ENCODE measurements at places on chromosomes 5 and 9.

GRCh38 chr5:169168280-169168679 lies 132.7 kb downstream of the SLIT3 start:
- DNase-seq, result no peak

DNA sequence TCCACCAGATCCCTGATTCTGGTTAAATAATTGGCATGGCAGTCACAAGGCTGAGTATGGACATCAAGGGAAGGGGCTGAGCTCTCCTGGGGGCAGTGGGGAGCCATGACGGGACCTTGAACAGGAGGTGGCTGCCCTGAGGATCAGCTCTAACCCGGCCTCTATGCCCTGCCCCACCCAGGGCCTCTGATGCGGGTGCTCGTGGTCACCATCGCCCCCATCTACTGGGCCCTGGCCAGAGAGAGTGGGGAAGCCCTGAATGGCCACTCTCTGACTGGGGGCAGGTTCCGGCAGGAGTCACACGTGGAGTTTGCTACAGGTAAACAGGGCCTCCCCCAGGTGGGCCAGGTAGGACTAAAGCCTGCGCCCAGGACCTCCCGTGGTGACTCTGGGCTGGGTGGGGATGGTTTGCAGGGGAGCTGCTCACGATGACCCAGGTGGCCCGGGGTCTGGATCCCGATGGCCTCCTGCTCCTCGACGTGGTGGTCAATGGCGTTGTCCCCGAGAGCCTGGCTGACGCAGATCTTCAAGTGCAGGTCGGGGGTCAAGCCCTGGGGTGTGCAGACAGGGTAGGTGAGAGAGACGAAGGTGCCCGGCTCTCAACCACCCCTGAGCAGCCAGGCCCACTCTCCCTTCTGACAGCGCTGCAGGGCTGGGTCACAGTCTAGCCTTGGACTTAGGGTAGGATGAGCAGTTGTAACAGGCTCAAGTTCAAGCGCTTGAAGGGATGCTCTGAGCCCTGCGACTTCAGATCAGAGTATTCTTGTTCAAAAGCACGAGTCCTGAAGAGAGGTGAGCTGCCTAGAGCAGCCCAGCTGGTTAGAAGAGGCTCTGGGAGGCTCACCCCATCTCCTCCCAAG lies 19.9 kb upstream of the ASS1 start:
- DNase-seq, result no peak

DNA sequence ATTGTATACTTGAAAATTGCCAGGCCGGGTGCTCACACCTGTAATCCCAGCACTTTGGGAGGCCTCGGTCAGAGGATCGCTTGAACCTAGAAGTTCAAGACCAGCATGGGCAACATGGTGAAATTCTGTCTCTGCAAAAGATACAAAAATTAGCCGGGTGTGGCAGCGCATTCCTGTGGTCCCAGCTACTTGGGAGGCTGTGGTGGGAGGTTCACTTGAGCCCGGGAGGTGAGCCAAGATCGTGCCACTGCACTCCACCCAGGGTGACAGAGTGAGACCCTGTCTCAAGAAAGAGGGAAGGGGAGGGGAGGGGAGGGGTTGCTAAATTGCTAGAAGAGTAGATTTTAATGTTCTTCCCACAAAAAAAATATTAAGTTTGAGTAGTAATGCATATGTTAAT lies 53.2 kb downstream of the FNBP1 start:
- DNase-seq, result no peak

DNA sequence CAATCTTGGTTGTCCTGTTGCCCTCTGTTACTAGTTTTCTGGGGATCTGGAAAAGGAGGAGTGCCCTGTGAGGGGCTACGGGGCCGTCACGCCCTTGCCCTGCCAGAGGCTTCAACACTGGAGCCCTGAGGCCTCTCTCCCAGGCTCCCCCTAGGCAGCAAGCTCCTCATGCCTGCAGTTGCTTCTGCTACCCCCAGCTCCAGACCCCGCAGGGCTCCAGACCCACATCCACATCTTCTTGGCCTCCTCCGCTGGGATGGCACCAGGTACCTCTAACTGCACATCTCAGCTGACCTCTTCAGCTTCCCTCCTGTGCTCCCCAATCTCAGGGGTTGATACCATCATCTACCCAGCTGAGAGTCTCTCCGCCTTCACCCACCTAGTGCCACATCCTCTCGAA lies 116.0 kb downstream of the ZNF354C start:
- no peak for DNase-seq

GRCh38 chr5:99169309-99169708 lies 240.5 kb upstream of the CHD1 start:
- DNase-seq, result no peak

GRCh38 chr5:40554813-40555212 lies 124.9 kb upstream of the PTGER4 start:
- DNase-seq, result no peak

DNA sequence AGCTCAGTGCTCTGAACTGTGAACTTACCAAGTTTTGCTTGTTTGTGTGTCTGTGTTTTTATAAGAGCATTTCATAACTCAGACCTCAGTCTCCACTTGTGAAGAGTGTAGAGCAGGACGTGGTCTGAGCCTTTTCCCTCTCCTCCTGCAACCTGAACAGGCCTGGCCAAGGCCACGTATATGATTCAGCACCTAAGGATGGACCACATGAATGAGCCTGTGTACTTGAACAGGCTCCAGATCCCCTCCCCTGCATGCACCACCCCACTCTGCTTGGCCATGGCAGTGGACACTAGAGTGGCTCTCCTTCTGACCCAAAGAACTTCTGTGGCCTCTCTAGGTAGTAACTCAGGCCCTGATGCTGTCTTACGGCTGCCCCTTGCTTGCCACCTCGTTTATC lies 125.9 kb upstream of the FSTL4 start:
- no peak for DNase-seq

GRCh38 chr5:21030981-21031380 lies 1043.0 kb upstream of the CDH18 start:
- DNase-seq, result no peak

GRCh38 chr5:173291722-173292658 lies 36.2 kb downstream of the STC2 start:
- no peak for DNase-seq
